ENCODE measurements at places on chromosomes 2 and 18. TPM values are rescaled to one million over a fixed set of nuclear protein-coding genes. Genes with fewer than 3 reads are reported as not detected.

Gene SGO2
- total RNA-seq: 37.6 TPM

Gene TSGA10
- 5.6 TPM for total RNA-seq

Gene GKN1
- total RNA-seq: not detected

Gene CRYGD
- not detected for total RNA-seq

Gene CENPA
- 34.4 TPM for total RNA-seq

Gene ZNF519
- total RNA-seq: 13.5 TPM

Gene TMEM178A
- total RNA-seq: 0.16 TPM

Gene KATNAL2
- total RNA-seq: 1.6 TPM

Gene CROCC2
- not detected for total RNA-seq

Gene YWHAQ
- 317 TPM for total RNA-seq

Gene UPP2
- total RNA-seq: not detected

Gene PID1
- total RNA-seq: not detected

Gene SMYD5
- 44.1 TPM for total RNA-seq

Gene IL1R2
- 0.21 TPM for total RNA-seq

Gene GPR155
- 9.4 TPM for total RNA-seq

Gene ROCK1
- 47.1 TPM for total RNA-seq

Gene APLF
- 2.4 TPM for total RNA-seq

Gene CCDC150
- total RNA-seq: 9.4 TPM

Gene REEP1
- 0.25 TPM for total RNA-seq

Gene ABCG8
- total RNA-seq: not detected

Gene SPRED2
- 9.5 TPM for total RNA-seq

Gene DYTN
- total RNA-seq: not detected

Gene DSC2
- 0.14 TPM for total RNA-seq

Gene IL1F10
- total RNA-seq: not detected

Gene TDRD15
- total RNA-seq: not detected

Gene LAMA1
- not detected for total RNA-seq

Gene PLEK
- total RNA-seq: 2.2 TPM

Gene DPP4
- 22.4 TPM for total RNA-seq

Gene SCG2
- total RNA-seq: not detected

Gene KCNK3
- not detected for total RNA-seq

Gene FOXD4L1
- 0.16 TPM for total RNA-seq

Gene ARHGAP28
- not detected for total RNA-seq

Gene C2orf80
- not detected for total RNA-seq

Gene EGR4
- 0.41 TPM for total RNA-seq

Gene EPB41L3
- 0.80 TPM for total RNA-seq

Gene HRH4
- not detected for total RNA-seq

Gene HK2
- total RNA-seq: 101 TPM

Gene PTPRN
- total RNA-seq: 2.5 TPM

Gene VAMP8
- total RNA-seq: 98.3 TPM

Gene CRYBA2
- not detected for total RNA-seq

Gene RAX
- total RNA-seq: not detected

Gene DES
- 0.39 TPM for total RNA-seq

Gene ITGB6
- total RNA-seq: not detected

All from activated naive CD8-positive, alpha-beta T cell treated with anti-CD3 and anti-CD28 coated beads for 36 hours (primary cell).